GM23338 (cell line): ENCODE measurements at places on chromosomes 12 and 14. TPM values are rescaled to one million over a fixed set of nuclear protein-coding genes. Genes with fewer than 3 reads are reported as not detected.

Gene RAD51B
- 19.7 and 29.1 TPM in 2 replicates for total RNA-seq

Gene ESR2
- 0.08 and 0.59 TPM in 2 replicates for total RNA-seq

Gene NRIP2
- not detected in 2 replicates for total RNA-seq

DNA sequence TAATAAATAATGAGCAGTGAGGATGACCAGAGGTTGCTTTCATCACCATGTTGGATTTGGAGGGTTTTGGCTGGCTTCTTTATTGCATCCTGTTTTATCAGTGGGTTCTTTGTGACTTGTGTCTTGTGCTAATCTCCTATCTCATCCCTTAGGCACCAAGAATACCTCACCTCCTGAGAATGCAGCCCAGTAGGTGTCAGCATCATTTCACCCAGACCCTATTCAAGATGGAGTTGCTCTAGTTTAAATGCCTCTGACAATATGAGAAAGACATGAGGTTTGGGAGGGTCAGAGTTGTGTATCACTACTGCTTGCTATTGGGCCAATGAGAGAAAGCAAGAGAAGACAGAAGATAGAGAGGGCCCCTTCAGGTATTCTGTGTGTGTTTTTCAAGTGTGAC, 592.2 kb downstream of the ETNK1 start:
- no peak for DNase-seq
- 0 out of 2 replicates have a peak, but pooled peaks cover 9% of the 10 kb centered on the region for H3K36me3 ChIP-seq
- H3K4me1 ChIP-seq: no peaks in the 10 kb centered on the region
- no peaks in the 10 kb centered on the region for H3K27me3 ChIP-seq
- H3K27ac ChIP-seq: no peak overlapping the region

DNA sequence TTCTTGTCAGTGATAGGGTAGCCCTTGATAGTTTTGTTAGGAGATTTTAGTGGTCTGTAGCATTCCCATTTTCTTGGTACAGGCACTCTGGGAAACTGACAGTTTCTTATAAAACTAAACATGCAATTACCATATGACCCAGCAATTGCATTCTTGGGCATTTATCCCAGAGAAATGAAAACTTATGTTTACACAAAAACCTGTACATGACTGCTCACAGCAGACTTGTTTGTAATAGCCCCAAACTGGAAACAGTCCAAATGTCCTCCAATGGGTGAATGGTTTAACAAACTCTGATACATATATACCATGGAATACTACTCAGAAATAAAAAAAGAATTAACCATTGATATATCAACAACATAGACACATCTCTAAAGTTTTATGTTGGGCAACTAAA, 75.5 kb downstream of the BORCS5 start:
- H3K27me3 ChIP-seq: no peaks in the 10 kb centered on the region
- H3K4me3 ChIP-seq: no peak overlapping the region
- no peak for DNase-seq
- H3K4me1 ChIP-seq: no peaks in the 10 kb centered on the region
- no peaks in the 10 kb centered on the region for H3K36me3 ChIP-seq

GRCh38 chr14:95313707-95314106, 6.0 kb downstream of the CLMN start:
- H3K36me3 ChIP-seq: no peaks in the 10 kb centered on the region
- no peak overlapping the region for H3K4me3 ChIP-seq
- no peak overlapping the region for H3K27ac ChIP-seq
- H3K27me3 ChIP-seq: peaks cover 17% of the 10 kb centered on the region
